ENCODE measurements at places on chromosomes 5 and 9.

GRCh38 chr5:139186261-139186660, 11.9 kb downstream of the SIL1 start:
- DNase-seq = no peak

GRCh38 chr5:54516051-54516655, 1.4 kb upstream of the SNX18 start:
- no peak for DNase-seq

DNA sequence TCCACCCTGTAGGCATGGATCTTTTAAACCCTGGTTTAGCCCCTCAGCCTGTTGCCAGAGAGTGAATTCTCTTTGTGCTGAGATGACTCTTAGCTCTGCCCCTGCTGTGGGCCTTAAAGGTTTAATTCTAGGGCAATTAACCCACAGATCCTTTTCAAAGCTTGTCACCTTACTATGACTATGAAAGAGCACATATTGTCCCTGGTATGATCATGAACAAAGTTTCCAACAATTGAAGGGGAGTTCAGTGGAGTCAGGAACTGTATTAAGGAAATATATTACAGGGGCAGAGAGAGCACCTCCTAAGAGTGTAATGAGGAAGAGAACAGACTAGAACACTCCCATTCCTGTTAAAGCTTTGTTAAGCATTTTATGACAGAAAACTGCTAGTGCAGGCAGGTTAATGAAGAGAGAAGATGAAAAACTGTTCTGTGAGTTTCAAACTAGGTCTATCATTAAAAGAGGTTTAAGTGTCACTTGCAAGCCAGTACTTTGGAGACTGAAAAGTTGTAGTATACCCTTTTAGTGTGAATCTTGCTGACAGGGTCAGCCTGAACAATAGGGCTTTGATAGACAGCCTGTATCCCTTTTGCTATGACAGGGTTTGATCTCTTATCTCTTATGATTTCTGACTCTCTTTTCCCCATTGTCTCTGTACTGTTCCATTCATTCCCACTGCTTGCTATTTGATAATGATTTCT, 104.2 kb upstream of the ELL2 start:
- DNase-seq = no peak

DNA sequence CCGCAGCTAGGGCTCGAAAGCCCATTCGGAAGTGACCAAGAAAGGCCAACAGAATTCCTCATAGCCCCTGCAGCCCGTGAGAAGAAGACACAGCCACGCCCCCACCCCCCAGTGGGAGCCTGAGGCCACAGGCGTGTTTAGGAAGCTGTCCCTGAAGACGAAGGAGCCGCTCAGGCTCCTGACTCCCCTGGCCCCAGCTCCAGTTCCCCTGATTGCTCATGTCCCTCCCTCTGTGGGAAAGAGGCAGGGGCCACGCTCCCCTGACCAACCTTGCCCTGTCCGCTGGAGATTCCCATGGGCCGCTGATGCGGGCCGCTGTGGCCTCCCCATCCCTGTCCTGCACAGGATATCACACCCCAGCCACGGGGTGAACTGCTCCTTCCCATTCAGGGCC, 13.6 kb downstream of the ROPN1L start:
- DNase-seq = no peak

GRCh38 chr5:168346417-168346816, 55.0 kb downstream of the WWC1 start:
- DNase-seq = no peak

GRCh38 chr5:43663916-43664315, 60.9 kb downstream of the NNT start:
- no peak for DNase-seq

GRCh38 chr5:32810804-32811203, 99.7 kb downstream of the NPR3 start:
- no peak for DNase-seq

DNA sequence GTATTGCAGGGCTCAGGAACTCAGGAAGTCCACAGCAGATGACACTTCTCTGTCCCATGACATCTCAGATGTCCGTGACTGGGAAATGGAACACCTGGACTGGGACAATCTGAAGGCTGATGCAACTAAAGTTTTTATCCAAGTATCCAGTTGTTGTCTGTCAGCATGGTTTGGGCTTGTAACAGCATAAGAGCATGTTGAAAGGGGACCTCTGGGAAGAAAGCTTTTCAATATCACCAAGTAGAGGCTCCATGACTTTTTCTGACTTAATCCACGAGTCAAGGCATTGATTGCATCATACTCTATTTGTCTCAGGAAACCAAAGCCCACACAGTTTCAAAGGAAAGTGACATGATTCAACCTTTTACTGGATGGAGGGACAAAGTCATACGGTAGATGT, 807.7 kb downstream of the MTRR start:
- DNase-seq = no peak

Measured in putamen (tissue), 1 donor.